ENCODE measurements at places on chromosomes 3 and 15.

DNA sequence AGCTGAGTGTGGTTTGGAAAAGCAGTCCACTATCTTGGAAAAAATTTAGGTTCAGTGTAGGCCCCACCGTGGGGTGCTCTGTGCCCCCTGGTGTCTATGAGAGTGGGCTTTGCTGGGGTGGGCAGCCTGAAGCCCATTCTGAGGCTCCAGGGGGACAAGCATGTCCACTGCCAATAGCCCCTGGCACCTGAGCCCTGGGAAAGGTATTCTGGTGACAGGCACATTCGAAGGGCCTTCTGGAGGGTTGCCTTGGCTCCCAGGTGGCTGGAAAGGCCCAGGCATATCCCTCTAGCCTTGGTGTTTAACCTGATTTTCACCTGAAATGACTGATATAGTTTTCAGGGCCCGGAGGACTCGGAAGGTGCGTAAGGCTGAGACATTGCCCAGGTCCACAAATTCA is 36.1 kb downstream of the SCN5A start:
- DNase-seq: no peak

DNA sequence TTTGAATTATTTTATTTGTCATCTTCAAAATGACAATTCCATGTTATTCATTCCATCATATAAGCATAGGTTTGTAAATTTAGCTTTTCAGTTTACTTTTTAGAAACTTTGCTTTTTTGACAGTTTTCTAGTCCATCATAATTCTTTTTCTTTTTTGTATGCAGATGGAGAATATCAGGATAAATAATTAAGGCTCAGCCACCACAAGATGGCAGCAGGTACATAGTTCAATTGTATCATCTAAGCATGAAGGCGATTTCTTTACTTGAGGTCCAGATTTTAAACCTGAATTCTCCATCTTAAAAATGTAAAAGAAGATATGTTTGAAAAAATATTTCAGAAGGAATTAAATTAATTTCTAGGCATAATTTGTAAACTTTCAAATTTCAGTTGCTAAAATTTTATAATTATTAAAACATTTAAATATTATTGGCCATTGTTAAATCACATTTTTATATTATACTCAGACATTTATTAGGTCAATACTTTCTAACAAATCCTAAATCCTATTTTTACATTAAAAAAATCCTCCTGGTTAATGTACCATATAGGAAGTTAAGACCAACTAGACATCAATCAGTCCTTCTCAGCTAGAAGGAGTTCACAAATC is 15.1 kb downstream of the PLSCR5 start:
- DNase-seq: no peak

- no peak for DNase-seq
Observed at GRCh38 chr3:128073807-128074206, 21.6 kb downstream of the SEC61A1 start.

DNA sequence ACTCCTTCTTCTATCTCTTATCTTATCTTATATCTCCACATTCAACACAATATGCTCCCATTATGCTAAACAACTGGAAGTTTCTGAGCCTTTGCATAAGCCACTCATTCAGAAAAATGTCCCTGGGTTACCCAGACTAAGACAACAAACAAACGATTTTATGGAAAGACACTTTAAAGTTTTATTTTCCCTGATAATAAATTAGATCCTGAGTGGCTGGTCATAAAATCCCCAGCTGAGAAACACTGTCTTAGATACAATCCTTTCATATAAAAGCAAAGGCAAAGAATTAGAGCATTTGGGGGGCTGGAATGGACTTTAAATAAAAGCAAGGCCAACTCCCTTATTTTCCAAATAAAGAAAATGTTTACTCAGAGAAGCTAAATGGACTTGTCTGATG is 322.3 kb downstream of the GBE1 start:
- no peak for DNase-seq

GRCh38 chr15:93131485-93132095 is 42.6 kb upstream of the RGMA start:
- no peak for DNase-seq

GRCh38 chr3:71629289-71629688 is 45.8 kb upstream of the FOXP1 start:
- DNase-seq: no peak

GRCh38 chr3:188152660-188153436 is 1.1 kb upstream of the LPP start:
- DNase-seq: peak; percentile 29

- DNase-seq: no peak
Observed at GRCh38 chr15:100732211-100733055, 130.0 kb downstream of the ASB7 start.

- DNase-seq: no peak
Observed at GRCh38 chr3:97138914-97139541, 324.6 kb downstream of the EPHA6 start.

DNA sequence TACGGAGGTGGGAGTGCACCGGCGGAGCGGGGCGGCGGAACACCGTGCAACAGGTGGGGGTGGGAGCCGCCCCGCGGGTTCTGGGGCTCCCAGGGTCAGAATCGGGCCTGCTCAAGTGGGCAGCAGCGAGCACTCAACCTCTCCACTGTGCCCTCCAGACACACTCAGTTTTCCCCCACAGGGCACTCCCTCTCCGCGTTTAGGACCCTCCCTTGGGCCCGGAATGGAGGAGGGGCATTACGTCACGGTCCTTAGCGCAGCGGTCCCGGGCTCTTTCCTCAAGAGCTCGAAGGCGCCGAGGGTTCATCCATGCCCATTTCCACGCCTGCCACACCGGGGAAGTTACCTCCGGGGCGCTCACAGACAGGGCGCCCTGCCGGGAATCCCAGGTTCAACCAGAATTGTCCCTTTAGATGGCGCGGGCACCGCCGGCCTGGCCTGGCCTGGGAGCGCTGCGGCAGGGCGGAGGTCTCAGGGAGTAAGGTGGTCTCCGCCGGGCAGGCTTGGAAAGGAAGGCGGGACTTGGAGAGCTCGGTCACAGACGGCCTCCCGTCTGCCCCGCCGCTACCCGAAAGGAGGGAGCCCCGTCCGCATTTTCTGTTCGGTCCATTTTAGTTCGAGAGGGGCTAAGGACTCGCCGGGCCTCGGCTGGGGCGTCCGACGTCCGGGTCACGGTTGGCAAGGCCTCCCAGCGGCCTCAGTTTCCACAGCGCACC is 5.1 kb downstream of the RNU6-1 start:
- peak; percentile 44 for DNase-seq

DNA sequence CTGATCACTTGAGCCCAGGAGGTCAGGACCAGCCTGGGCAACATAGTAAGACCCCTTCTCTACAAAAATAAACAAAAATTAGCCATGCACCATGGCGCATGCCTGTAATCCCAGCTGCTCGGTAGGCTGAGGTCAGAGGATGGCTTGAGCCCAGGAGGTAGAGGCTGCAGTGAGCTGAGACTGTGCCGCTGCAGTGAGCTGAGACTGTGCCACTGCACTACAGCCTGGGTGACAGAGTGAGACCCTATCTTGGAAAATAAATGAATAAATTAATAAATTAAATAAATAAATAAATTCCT is 10.8 kb downstream of the SHISA5 start:
- no peak for DNase-seq

- no peak for DNase-seq
Observed at GRCh38 chr3:24199300-24199699, 254.2 kb downstream of the NR1D2 start.

- no peak for DNase-seq
Observed at GRCh38 chr3:26559227-26559626, 63.3 kb upstream of the LRRC3B start.

GRCh38 chr3:131233900-131234668 is 147.5 kb upstream of the NUDT16 start:
- DNase-seq: no peak

GRCh38 chr15:58487041-58487723 is 55.4 kb downstream of the LIPC start:
- no peak for DNase-seq

Data from activated T-cell treated with anti-CD3 and anti-CD28 coated beads, Interleukin-2, amount 50 U/mL, for 1 hour (primary cell).